Aortic smooth muscle cell (primary cell): ENCODE measurements at places on chromosomes 16 and 17. TPM values are rescaled to one million over a fixed set of nuclear protein-coding genes. Genes with fewer than 3 reads are reported as not detected.

Gene KCNJ12
- 0.19 and 0.26 TPM in 2 replicates for total RNA-seq

Gene RAB37
- total RNA-seq, result 1.1 and 2.5 TPM in 2 replicates

Gene FAM222B
- 2.4 and 2.8 TPM in 2 replicates for total RNA-seq

Gene SPSB3
- 24.2 and 25.4 TPM in 2 replicates for total RNA-seq

Gene EFNB3
- total RNA-seq, result under 0.01 and 0.12 TPM in 2 replicates

Gene MPP2
- total RNA-seq, result 2.0 and 2.3 TPM in 2 replicates

Gene ATP6V0D1
- total RNA-seq, result 103 and 115 TPM in 2 replicates

Gene SHCBP1
- total RNA-seq, result 16.4 and 27.6 TPM in 2 replicates
